ENCODE measurements at places on chromosomes 7 and 10.

DNA sequence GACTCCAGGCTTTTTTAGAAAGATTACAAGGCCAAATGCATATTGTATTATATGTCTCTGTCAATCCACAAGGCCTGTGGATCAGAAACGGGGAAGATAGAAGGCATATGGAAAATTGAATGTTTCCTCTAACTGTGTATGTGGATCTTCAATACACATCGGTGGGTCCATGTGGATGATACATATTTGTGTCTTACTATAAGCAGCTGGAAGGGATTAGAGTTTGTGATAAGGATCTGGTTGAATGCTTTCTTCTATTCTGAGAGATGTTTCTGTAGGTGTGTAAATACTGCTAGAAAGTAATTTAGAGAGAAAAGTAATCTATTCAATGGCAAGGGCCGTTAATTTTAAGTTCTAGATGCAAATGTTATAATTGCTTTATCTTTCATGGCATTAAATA is 137.8 kb upstream of the AKR1E2 start:
- DNase-seq = peak; percentile 6

GRCh38 chr7:117972606-117973005 is 99.4 kb upstream of the CTTNBP2 start:
- DNase-seq = no peak

- DNase-seq = no peak
These were observed 14.1 kb upstream of the SRGN start for GRCh38 chr10:69073736-69074364.

DNA sequence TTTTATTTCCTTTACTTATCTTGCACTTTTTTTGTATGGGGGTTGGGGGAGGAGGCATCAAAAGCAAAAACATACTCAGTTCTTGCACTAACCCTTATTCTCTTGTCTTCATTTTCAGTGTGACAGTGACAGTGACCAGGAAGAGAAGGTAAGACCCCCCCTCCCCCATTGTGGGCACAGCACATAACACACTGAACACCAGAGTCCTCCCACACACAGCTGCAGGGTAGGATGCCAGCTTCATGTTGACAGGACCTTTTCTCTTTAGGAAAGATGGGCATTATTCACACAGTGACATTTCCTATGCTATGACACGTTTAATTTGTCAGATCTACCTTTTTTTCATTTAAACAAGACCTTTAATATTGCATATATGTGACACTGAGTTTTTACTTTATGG is 696.3 kb upstream of the GALNT17 start:
- no peak for DNase-seq

GRCh38 chr10:73819513-73820093 is 8.2 kb upstream of the NDST2 start:
- no peak for DNase-seq

All from NCI-H526 (cell line).